ENCODE measurements at places on chromosomes 2 and 18.

DNA sequence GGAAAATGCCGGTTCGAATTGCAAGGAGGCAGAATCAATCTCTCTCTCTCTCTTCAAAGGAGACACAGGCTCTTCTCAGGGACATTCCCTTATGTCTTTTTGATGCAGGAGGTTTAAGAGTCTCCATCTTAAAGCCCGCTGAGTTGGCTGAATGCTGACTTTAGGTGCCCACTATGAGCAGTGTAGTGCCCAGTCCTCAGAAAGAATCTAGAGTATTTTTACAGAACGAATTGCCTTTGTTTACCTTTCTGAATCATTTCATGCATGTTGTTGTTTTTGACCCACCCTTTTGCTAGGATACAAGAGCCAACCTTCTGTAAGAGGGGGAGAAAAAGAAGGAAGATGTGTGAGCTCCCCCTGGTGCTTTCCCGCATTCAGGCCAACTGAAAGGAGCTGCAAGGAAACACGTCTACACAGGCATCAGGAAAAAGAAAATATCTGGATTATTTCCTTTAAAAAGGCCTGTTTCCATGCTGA lies 193.5 kb upstream of the TCF4 start:
- no peak for DNase-seq

DNA sequence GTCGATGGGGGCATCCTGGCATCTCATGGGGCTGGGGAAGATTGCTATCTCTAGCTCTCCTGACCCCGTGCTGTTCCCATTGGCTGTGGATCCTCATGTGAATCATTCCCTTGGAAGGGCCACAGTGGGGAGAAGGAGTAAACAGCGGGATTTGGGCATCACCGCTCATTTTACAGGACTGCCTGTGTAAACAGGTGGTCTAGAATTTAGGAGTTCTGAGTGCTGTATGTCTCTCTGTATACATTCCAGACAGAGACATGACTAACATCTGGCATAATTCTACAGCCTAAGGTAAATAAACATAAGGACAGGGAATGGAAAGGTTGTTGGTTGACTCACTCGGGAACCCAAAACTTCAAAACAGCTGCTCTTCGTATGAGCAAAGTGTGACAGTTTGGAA lies 92.7 kb downstream of the COPS8 start:
- no peak for DNase-seq

- no peak for DNase-seq
Observed at GRCh38 chr2:85462322-85462721, 43.8 kb downstream of the SH2D6 start.

DNA sequence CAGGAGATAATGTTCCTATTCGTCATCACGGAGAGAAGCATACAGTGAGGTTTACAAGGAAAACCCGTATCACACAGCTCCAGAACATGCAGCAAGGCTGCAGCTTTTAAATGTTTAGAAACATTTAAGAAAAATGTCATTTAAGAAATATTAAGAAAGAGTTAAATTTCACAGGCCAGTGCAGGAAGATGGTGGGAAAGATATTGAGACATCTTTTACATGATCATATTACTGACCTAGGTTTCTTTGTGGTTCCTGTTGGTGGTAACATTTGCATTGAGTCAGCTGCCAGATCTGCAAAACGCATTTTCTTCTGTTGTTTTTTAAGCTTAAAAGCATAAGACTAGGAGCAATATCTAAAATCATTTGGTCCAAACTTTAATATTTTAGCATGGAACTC lies 44.9 kb downstream of the CPO start:
- DNase-seq = no peak

DNA sequence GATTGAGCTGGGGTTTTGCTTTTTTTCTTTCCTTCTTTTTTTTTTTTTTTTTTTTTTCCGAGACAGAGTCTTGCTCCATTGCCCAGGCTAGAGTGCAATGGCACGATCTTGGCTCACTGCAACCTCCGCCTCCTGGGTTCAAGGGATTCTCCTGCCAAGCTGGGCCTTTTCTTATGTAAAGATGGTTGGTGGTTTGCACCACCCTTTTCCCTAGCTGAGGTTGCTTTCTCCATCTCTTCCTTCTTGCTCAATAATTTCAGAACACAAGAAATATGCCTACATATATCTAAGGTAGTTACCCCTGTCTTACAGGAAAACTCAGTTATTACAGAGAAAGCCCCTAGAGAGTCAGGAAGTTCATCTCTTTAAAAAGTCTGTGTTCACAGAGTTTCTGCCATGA lies 7.0 kb downstream of the TTC39C start:
- DNase-seq = no peak

DNA sequence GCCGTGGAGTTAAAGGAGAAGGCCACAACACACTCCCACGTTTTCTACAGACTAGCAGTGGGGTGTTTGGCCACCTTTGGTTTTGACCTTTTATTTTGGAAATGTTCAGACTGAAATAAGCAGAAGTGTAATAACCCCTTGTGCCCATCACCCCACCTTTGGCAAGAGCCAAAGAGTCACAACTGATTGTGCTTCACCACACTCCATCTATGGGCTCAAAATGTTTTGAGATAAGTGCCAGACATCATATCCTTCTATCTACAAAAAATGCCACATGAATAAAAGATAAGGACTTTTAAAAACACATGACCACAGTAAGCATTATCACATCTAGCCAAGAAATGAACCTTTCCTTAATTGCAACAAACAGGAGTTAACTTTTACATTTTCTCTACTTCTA lies 9.9 kb upstream of the GPR35 start:
- DNase-seq = no peak

DNA sequence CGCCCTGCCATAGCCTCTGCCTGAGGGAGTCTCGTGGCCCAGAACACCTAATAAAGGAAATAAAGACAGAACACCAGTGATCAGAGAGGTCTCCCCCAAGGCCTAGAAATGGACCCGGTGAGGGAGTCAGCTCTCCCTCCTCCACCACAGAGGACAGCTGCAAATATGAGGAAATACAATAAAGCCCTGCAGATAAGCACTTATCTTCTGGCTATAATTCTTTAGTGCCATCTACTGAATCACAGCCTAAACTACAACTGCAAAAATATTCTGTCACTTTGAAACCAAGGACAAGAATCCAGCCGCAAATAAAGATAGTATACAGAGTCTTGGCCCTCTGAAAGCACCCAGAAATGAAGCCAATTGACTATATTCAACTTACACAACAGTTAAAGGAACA lies 42.4 kb upstream of the TACR1 start:
- no peak for DNase-seq

DNA sequence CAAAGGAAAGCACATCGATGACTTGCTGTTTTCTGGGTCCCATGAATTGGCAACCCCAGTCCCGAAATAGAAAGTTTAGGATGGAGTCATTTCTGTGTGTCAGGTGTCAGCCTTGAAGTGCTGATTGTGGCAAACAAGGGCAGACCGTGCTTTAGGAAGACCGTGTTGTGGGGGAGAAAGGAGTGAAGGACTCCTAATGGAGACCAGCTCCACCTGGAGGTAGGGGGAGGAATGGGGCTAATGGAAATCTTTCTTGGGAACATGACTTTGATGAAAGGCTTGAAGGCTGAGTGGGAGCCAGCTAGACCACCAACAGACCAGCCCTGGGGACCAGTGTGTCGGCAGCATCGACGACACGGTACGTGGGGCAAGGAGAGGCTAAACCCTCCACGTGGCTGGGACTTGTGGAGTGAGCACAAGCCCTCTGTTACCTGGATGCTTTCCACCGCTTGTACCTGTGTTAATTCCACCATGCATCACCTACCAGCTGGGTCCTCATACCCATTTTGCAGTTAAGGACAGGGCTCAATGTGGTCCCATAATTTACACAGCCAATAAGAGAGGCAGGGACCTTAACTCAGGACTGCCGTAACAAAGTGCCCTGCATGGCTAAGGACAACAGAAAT lies 104.2 kb downstream of the SH3BP4 start:
- DNase-seq = no peak

GRCh38 chr2:237872178-237872887 lies 12.9 kb downstream of the RAMP1 start:
- DNase-seq = no peak

GRCh38 chr18:43312891-43313290 lies 35.6 kb upstream of the SYT4 start:
- no peak for DNase-seq

DNA sequence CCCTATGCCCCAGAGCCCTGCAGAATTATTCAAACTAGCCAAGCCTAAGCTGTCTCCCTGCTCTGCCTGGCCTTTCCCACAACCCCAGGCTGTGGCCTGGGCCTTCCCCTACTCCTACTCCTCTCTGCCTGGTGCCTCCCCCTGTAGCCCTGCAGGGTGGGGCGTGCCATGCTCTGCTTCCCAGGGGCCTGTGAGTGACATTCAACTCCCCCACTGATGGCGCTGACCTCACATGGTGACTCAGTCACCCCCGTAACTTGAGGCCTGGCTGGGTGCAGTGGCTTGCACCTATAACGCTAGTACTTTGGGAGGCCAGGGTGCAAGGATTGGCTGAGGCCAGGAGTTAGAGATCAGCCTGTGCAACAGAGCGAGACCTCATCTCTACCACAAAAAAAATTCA lies 60.6 kb downstream of the KIF1A start:
- DNase-seq = no peak

DNA sequence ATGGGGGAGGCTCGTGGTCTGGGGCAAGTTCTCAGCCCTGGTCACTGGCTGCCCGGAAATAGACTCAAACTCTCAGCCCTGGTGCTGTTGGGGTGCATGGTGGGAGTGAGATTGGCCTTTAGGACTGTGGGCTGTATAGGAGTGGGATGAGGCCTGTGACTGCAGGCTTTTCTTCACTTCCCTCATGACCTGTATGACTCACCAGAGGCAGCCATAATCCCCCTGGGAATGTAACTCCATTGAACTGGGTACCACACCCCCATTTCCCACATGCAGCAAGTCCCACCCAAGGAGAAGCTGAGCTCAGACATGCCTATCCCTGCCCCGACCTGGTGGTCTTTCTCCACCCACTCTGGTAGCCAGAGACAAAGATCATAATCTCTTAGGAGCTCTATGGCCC lies 177.7 kb upstream of the OSR1 start:
- DNase-seq = no peak

GRCh38 chr18:58584200-58585127 lies 44.4 kb downstream of the ALPK2 start:
- DNase-seq = no peak

DNA sequence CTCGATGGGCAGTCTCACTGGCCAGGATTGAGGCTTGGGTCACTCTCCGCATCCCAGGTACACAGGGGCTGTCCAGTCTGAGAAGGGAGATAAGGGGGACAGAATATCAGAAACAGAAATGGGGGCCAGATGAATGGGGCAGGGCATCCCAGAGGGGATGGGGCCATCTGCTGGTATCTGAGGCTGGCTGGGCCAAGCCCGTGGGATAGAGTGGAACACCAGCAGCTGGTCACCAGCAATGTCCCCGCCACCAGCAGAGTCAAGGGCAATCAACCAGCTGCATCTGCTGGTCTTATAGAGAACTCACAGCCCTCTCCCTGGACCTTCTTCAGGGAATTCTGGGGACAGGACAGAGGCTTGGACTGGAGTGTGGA lies 128.8 kb upstream of the HAAO start:
- DNase-seq = no peak

DNA sequence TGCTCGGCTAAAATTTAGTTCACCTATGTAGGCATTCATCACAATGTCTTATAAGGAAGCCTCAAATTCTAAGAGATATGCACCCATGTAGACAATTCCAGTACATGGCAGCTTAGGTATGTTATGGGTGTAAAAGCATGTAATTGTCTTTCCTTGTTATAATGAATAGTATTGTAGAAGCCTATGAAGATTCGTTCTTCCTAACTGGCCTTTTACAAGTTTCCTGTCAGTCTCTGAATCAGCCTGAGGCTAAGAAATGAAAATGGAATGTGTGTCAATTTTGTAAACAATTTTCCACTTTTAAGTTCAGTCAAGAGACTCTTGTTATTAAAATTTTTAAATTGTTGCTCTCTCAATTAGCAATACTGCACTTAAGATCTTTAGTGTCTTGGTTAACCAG lies 189.9 kb upstream of the GALNT5 start:
- DNase-seq = no peak

DNA sequence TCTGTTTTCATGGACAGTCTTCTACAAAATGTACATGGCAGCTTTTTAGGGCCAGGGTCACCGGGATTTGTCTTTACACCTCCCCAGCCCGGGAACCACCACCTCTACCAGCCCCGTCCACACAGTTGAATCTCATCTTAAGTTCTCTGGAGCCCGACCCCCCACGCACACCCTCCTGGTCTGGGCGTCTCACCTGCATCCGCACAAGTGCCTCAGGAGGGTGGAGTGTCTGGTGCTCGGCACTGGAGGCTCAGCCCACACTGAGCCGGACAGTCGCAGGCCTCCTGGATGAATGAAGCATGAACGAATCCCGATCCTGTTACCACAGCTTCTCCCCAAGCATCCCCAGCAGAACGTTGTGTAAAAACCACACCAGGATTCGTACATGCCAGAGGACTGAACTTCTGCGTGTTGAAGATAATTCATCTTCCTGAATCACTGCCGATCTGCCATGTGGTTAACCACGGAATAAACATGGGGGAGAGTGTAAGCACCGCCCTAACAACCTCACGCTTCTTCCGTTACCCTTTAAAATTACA lies 162.0 kb downstream of the RTP5 start:
- DNase-seq = peak; percentile 64

DNA sequence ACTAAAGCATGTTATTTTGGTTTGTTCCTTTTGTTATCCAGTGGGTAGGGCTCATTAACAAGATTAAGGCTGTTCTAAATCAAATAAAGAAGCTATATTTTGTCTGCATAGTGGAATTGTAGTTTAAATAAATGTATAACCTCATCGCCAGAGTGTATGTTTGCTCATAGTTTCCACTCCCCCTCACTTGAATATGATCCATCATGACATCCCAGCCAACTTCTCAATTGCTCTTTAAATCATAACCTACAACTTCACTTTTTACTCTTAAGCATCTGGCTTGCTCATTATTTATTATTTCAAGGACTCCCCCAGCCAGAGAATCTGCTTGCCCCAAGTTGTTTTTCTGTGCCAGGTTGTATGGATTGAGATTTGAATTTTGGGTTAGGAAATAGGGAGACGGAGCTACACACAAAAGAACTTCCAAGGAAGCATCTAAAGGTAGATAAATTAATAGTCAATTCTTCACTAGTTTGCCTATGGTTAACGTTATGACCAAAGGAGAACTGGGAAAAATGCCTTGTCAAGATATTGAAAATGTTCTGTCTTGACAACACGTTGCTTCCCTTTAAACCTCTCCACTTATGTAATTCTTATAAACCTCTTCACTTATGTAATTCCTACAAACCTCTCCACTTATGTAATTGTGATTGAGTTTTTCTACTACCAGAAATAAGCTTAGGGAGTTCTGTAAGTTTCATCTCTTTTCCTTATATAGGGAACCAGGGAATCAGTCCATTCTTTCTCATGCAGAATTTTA lies 55.4 kb upstream of the UPP2 start:
- DNase-seq = no peak

GRCh38 chr2:181742922-181743722 lies 62.8 kb upstream of the NEUROD1 start:
- peak; percentile 54 for DNase-seq

- no peak for DNase-seq
Observed at GRCh38 chr2:181984814-181985631, 630 bp upstream of the PPP1R1C start.

- peak; percentile 81 for DNase-seq
Observed at GRCh38 chr2:43139996-43140621, 86.3 kb downstream of the ZFP36L2 start.
